Muscle of arm (tissue), 14 donors: ENCODE measurements at places on chromosomes 2 and 18. TPM values are rescaled to one million over a fixed set of nuclear protein-coding genes. Genes with fewer than 3 reads are reported as not detected.

GRCh38 chr18:28176948-28177827 lies at the start of gene CDH2:
Gene CDH2, minus strand, starts transcription at chr18:28177130. Its CDS starts 108 bp downstream, at chr18:28177022.
- DNase-seq: peak; percentile 80

DNA sequence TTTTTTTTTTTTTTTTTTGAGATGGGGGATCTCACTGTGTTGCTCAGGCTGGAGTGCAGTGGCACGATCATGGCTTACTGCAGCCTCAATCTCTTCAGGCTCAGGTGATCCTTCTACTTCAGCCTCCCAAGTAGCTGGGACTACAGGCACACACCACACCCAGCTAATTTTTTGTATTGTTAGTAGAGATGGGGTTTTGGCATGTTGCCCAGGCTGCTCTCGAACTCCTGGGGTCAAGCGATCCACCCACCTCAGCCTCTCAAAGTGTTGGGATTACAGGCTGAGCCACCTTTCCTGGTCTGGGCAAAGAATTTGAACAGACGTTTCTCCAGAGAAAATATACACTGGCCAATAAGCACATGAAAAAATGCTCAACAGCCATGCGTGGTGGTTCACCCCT lies 2.9 kb upstream of the SNRNP200 start:
- no peak for DNase-seq

DNA sequence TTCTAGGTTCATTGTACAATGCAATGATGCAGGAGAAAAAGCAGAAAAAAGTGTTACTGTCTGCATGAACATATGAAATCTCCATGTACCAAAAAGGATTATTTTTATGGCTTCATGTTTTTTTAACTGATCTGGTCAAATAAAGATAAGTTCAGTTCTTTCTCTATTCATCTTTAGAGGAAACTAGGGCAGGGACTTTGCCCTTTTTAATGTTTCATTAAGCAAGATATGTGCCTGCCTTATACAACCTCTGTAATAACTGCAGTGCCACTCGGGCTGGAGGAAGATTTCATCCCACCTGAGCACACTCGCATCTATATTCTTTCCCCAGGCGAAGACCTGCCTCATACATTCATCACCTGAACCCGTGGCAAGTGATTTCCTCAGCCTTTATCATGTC lies 157.9 kb upstream of the DDX18 start:
- DNase-seq: no peak

DNA sequence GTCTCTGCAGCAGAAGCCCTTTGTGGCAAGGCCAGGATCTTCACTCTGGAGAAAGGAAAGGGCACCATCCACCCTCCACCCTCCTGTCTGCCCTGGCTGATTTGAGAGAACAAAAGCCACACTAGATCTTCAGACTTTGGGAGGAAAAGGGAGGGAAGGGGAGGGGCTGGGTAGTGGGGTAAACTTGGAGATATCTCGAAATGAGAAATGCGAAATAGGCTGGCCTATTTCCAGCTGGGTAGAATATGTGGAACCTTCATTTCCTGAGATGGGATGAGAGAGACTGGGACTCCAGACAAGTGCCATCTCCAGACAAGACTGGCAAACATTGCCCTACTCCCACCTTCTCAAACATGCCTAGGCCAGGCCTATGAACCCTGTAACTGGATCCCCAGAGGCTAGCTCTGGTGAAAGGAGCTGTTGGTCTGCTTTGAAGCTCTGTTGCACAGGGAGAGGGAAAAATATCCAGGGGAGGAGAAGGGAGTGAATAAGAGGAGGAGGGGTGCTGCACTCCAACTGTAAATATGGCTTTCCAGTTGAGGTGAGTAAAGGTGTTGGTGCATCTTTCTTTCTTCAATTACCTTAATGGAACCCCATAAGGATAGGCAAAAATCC lies 1.7 kb downstream of the HOXD12 start:
- no peak for DNase-seq

GRCh38 chr2:85590950-85591349 lies 4.6 kb upstream of the RNF181 start:
- no peak for DNase-seq

- no peak for DNase-seq
These were observed 70.4 kb downstream of the MRO start for GRCh38 chr18:50749421-50749820.

GRCh38 chr2:239378021-239378917 lies 22.6 kb downstream of the HDAC4 start:
- no peak for DNase-seq

- no peak for DNase-seq
These were observed 98.3 kb downstream of the GRB14 start for GRCh38 chr2:164523009-164523408.

DNA sequence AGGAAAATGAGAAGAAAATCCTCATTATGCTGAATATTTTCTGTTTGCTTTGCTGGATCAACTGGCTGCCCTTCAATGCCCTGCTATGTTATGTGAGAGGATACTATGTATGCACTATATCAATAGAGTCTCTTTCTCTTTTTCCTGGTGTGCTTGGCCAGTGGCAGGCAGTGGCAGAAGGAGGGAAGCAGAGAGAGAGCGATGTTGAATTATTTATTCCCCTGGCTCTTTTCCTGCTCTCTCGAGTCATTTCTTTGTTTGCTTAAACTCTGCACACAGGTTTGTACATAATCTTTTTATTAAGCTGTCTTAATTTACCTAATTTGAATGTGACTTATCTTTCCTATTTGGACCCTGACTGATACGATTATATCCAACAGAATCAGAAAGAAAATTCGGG lies 1727.3 kb downstream of the SUCLG1 start:
- DNase-seq: no peak

DNA sequence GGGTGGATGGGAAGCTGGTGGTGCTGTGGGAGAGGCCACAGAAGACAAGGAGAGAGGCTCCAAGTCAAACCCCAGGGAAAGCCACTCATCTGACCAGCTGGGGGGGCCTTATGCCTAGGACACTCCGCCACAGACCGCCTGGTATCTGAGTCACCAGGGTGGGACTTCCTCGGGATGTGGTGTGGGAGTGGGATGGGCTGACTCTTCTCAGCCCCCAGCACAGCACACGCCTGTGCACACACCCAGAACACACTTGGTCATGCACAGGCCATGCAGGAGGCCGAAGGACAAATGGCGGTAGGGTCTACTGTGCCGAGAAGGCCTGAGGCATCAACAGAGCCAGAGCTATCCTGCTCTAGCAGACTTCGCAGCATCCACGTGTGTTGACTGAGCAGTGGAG lies 136.4 kb downstream of the INHBB start:
- DNase-seq: no peak

GRCh38 chr2:47401789-47402554 lies 984 bp upstream of the MSH2 start:
- DNase-seq: no peak

GRCh38 chr2:53130441-53130943 lies 637.1 kb upstream of the CHAC2 start:
- no peak for DNase-seq

DNA sequence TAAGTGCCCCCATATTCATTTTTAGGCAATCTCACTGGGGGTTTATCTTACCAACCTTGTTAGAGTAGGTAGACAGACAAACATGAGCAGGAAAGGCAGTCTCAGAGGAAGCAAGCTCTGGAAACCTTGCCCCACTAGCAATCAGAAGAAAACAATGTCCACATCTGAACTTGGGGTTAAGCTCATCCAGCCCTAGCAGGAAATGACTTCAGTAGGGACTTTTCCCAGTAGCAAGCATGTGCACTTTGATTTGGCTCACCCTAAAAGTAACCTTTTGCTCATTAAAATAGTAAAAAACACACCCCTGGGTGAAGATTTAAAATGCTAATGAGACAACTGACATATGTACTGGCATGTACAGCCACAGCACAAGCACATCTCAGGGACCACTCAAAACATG lies 175.5 kb downstream of the AKAIN1 start:
- DNase-seq: no peak

- DNase-seq: no peak
These were observed 130.0 kb upstream of the FBXO11 start for GRCh38 chr2:48036312-48036711.

GRCh38 chr2:101014264-101014857 lies 12.3 kb downstream of the RPL31 start:
- DNase-seq: no peak

- DNase-seq: no peak
These were observed 107.7 kb downstream of the HDAC4 start for GRCh38 chr2:239292959-239293774.

GRCh38 chr2:232276084-232276732 lies 102.3 kb upstream of the ALPP start:
- DNase-seq: no peak

- DNase-seq: no peak
These were observed 1.3 kb upstream of the KCMF1 start for GRCh38 chr2:84969511-84970209.

GRCh38 chr2:168889635-168890005 lies 610 bp downstream of the SPC25 start:
- DNase-seq: no peak

- DNase-seq: peak; percentile 10
These were observed 5.4 kb downstream of the PDK1 start for GRCh38 chr2:172561270-172561669.

GRCh38 chr18:78448106-78448505 lies 531.5 kb upstream of the SALL3 start:
- no peak for DNase-seq

DNA sequence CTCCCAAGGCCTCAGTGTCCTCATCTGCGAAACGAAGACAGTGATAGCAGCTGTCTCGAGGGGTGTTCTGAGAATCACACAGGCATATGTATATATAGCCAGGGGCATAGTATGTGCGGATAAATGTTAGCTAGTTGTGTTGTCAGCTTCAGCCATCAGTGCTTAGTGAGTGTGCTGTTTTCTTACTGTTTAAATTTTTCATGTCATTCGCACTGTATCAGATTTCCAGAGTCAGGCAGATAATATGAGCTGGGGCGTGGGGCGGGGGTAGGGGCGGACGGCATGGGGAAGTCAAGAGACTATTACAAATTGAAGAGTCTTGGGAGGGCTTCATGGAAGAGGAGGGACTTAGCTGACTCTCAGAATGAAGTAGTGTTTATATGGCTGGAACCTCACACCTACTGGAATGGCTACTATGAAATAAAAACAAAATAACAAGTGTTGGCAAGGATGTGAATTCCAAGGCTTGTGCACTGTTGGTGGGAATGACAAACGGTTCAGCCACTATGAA lies 7.0 kb downstream of the TRAPPC12 start:
- DNase-seq: no peak

DNA sequence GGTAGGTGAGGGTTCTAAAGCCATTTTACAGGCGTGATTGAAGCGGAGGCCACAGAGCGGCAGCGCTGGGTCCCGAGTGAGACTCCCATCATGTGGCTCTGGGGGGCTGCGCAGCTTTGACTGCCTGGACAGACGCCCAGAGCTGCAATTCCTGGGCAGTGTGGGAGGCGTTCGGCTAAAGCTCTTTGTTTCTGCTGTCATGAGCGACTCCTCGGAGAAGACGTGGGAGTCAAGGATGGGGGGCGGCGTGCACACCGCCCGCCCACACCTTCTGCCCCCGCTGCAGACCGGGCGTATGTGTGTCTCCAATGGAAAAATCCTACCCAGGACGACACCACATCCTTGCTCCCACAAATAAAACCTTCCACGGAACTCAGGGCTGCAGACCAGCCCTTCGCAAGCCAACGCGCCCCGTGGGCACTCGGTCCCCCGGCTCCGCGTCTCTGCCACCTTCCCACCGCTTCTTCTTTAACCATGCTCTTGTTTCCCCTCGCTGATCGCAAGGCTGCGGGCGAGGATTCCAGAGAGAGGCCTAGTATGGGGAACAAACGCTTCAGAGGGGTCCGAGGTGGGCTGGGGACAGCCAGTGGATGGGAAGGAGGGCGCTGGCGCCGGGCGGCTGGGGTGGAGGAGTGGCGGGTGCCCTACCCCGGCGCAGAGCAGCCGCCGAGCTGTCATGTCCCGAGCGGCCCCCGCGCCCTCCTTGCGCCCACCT lies 680 bp upstream of the LBH start:
- peak; percentile 51 for DNase-seq

DNA sequence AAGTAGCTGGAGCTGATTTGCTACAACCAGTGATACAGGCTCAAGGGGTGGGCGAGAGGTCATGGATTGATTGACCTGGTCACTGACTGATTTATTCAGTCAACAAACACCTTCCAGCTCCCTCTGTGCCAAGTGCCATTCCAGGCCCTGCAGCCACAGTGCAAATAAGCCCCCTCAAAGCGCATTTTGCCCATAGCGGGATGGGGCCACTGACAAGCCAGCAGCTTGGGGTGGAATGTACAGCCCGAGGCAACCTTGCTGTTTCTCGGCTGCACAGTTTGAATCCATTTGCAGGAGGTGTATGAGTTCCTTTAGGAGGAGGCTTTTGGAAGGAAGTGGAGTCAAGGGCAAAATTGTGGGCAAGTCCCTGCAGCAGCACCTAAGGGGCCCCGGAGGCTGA lies 235.2 kb downstream of the TPGS2 start:
- DNase-seq: no peak

DNA sequence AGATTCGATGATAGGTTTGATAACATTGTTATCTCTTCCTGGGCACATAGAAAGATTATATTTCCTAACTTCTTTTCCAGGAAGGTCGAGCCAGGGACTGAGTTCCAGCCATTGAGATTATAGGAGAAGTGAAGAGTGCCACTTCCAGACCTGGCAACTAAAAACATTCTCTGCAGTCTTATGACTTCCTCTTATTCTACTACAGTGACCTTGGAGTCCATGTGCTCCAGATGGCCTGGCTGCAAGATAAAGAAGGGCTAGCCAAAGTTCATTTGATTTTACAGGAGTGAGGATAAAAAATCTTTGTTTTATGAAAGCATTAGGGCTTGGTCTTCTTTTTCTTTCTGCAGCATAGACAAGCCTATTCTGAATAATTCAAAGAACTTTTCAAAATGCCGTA lies 363.0 kb downstream of the FSIP2 start:
- DNase-seq: no peak

- no peak for DNase-seq
These were observed 65.3 kb downstream of the KCNF1 start for GRCh38 chr2:10977003-10977402.

DNA sequence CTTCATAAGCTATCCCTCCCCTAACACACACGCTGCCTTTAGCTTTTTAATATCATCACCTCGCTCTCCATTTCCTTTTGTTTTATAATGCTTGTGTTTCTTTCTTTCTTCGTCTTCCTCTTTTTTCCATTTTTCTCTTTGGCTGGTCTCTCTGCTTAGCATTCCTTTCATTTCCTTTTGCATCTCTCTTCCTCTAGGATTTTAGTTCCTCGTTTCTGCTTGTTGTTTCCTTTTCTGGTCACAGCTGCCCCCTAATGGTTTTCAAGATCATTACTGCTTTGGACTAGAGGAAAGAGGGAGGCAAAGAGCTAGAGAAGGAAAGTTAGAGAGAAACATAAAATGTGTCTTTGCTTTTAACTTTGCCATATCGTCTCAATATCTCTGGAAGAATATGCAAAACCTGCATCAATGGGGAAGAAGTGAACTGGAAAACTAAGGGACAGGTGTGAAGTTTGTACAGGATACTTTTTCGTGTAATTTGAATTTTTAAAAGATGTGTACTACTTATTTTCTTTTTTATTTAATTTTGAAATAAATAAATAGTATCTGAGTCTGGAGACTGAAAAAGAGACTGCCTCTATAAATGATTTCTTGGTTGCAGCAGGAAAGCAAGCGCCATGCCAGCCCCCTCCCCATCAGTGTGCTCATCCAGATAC lies 6.3 kb upstream of the NRP2 start:
- peak; percentile 80 for DNase-seq

The KIF5C gene
- polyA plus RNA-seq: 1.4 TPM

The COBLL1 gene
- 9.8 TPM for polyA plus RNA-seq

The UGT1A5 gene
- polyA plus RNA-seq: not detected

The REG1B gene
- polyA plus RNA-seq: not detected

The MAP3K19 gene
- polyA plus RNA-seq: not detected

The DES gene
- 5,433 TPM for polyA plus RNA-seq

The FAM110C gene
- 0.69 TPM for polyA plus RNA-seq

The AAK1 gene
- 14.5 TPM for polyA plus RNA-seq

The SP140L gene
- 11.7 TPM for polyA plus RNA-seq

The ABCB11 gene
- polyA plus RNA-seq: not detected

The RBBP8 gene
- polyA plus RNA-seq: 10.3 TPM
